ENCODE measurements at places on chromosomes 13 and 19. TPM values are rescaled to one million over a fixed set of nuclear protein-coding genes. Genes with fewer than 3 reads are reported as not detected.

RPL18 gene
- 2,007 TPM for total RNA-seq

RGL3 gene
- not detected for total RNA-seq

ATP8B3 gene
- total RNA-seq, result 1.5 TPM

PEX11G gene
- 4.1 TPM for total RNA-seq

SIGLEC9 gene
- not detected for total RNA-seq

CACNA1A gene
- 0.34 TPM for total RNA-seq

ALOX5AP gene
- not detected for total RNA-seq

RXFP2 gene
- total RNA-seq, result not detected

KLK13 gene
- total RNA-seq, result not detected

SNRPA gene
- total RNA-seq, result 85.2 TPM

ZNF433 gene
- total RNA-seq, result 5.5 TPM

TSKS gene
- total RNA-seq, result not detected

TEX29 gene
- not detected for total RNA-seq

PCDH8 gene
- total RNA-seq, result not detected

DMAC2 gene
- 50.2 TPM for total RNA-seq

LGI4 gene
- total RNA-seq, result not detected

DNA sequence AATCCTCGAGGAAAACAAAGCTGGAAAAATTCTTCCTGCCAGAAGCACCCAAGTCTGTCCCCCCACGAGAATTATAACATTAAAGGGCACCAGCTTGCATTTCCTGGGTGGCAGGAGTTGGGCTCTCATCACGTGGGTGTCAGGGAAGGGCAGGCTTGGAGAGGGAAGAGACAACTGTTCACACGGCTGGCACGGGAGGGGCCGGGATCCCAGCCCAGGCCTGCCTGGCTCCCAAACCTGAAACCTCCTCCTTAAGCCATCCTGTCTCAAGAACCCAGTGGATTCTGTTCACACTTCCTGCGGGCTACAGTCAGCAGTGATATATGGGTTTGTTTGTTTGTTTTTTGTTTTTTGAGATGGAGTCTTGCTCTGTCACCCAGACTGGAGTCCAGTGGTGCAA, 12.2 kb downstream of the GRIK5 start:
- no peak for DNase-seq

GRCh38 chr19:8642561-8642960, 12.1 kb downstream of the NFILZ start:
- DNase-seq, result no peak

DNA sequence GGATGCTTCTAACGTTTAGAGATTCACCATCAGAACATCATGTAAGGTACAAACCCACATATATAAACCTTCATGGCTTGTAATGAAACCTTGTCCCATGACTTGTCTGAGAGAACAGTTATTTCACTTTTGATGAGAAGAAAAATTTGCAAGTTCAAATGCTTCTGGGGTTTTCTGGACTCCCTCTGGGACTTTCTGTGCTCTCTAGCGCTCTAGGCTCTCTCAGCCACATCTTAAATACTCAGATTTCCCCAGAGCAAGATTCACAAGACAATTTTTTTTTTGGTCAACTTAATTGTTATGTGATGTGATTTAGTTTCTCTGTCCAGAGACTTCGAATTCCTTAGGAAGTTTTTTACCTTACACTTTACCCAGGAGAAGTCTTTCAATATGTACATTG, 282.8 kb upstream of the EDNRB start:
- DNase-seq, result no peak

DNA sequence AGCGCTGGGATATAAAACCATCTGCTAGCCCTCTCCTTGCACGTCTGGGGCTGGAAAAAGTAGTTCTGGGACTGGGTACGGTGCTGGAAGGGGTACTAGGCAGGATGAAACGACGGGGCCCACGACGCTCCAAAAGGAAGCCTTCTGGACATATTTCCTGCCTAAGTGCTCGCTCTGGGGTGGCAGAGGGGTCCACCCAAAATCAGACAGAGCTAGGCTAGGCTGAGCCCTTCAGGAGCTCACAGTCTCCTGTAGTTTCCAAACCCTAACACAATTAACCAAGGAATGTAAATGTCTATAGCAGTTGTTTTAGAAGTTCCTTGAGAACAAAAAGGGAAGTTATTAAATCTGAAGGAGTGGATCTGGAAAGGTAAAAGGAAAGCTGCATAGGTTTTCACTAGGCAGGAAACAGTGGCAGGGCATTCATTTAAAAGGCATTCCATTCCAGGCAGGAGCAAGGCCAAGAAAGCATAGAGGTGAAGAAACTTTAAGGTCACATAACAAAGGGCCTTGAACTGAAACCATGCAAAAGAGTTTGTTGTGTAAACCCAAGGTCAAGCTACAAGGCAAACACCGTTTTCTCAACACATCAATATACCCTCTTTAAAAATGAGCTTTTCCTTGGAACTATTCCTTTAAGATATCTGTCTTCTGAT, 634 bp upstream of the DIAPH3 start:
- DNase-seq, result no peak

DNA sequence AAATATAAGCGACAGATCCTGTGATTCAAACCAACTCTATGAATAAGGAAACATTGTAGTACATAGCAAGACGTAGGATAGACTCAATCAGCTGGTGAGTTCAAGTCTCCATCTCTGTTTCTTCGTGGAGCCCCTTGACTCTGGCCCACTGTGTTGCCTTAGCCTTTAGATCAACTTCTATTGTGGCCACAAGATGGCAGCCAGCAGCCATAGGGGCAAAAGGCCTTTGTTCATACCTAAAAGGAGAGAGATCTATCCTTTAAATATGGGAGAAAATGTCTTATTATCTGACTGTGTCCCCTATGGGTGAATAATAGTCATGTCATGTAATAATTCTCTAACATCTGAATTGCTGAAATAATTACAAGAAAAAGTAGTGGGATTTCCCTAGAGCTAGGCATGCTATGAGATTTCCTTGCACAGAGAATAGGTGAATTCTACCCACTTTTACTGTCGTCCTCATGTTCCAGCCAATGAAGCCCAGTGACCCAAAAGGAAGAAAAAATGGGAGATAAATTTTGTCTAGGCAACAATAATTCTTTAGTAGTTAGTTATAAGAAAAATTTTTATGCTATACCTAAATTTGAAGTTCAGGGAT, 129.4 kb downstream of the PCDH20 start:
- DNase-seq, result no peak

GRCh38 chr13:110767476-110767875, 54.0 kb downstream of the ING1 start:
- DNase-seq, result no peak

GRCh38 chr13:80132741-80133601, 208.0 kb downstream of the SPRY2 start:
- DNase-seq, result no peak

DNA sequence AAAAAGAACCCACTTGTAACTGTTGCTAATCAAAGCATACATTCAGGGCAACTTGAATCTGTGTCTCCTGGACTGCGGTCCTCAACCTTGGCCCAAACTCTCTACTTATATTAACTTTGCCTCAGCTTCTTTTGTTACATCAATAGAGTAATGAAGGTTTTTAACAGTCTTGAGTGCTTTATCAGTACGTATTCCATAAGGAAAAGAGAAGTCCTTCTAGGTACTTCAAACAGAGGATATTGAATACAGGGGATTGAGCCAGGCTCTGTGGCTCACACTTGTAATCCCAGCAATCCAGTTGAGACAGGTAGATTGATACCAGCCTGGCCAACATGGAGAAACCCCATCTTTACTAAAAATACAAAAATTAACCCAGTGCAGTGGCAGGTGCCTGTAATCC, 1.2 kb upstream of the EPS15L1 start:
- no peak for DNase-seq

DNA sequence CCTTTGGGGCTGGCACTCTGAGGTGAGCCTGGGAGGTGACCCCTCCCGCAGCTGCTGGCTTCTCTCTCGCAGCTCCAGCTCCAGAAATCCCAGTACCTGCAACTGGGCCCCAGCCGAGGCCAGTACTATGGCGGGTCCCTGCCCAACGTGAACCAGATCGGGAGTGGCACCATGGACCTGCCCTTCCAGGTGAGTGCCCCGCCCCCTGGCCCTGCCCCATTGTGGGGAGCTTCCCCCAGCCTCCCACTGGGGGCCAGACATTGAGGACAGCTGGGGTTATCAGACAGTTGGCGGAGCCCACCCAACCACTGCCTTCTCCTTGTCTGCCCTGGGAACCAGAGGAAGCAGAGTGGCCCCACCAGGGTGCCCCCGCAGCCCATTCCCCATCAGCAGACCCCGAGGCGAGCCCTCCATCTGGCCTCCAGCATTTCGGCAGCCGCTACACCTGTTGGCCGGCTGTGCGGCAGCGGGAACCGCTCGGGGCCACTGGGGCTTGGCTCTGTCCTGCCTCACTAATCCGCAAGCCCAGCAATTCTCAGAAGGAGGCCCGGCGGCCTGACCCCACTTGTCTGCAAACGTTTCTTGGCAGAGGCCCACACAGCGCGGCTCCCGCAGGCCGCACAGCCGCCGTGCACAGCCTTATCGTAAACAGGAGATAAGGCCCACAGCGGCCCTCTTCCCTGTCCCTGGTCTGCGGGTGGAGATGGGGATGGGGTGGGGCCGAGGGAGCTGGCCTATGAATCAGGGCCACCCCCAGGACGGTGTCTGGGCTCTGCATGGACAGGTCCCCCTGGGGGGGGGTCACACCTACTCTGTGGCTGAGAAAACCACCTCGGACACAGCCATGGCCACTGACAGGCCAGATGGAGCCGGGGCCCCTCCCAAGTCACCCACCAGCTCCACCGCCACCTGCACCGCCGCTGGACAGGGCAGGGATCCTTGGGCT, 48.0 kb downstream of the COMP start:
- no peak for DNase-seq

DNA sequence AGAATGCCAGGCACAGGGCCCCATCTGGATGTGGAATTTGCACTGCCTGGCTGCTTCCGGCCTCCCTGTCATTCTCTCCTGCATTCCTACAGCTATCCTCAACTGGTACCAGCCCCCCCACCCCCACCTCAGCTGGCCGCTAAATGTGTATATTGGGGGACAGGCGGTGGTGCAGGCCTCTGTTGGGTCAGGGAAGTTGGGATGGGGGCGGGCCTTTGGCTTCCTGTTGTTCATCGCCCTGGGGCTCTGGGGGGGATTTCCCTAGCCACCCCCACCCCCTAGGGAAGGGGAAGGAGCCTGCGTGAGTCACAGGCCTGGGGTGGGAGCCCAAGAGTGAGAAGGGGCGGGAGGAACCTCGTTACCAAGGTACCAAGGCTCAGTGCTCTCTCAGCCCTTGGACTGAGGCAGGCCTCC, 10.6 kb downstream of the POU2F2 start:
- no peak for DNase-seq

- DNase-seq, result no peak
These were observed 185.2 kb upstream of the SOX1 start for GRCh38 chr13:111881700-111882099.

DNA sequence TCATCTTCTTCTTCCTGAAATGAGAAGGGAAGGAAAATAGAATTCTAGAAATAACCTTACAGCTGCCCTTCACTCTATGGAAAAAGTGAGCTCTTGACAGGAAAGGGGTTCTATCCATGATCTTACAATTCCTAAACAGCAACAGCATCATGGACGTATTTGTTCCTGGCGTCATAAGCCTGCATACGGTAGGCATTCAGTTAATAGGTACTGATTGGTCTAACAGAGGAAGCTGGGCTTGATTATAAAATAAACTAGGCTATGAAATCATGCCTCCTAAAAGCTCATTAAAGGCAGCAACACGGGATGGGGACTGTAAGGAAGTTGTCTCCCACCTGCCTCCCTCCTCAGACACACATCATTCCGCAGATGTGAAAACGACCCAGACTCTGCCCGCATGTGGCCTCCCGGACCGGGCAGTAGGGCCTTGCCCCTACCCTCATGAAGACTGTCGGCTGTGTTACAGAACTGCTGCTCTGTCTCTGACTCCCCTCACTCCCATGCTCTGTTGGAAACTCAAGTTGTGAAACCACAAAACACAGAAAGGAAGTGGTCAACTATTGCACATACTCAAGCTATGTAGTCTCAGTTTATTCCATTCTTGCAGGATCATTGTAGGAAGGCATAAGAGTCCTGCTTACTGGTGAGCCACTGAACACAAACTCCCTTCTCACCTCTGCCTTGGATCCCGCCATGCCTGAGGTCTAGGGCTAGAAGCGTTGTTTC, 129.8 kb downstream of the DLEU7 start:
- no peak for DNase-seq

DNA sequence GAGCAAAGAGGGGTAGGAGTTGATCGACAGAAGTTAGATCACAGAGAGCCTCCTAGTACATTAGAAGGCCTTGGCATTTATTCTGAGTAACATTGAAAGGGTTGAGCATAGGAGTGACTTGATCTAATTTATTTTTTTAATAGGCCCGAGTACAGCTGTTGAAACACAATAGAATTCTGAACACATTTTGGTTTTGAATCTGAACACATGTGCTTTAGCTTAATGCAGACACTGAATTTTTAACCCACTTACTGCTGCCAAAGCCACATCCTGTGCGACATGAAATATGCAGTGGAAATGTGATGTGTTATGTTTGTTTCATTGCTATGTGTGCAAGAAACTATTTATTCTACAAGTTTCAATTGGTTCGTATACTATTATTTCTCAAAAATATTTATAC, 1505.9 kb downstream of the PCDH9 start:
- DNase-seq, result no peak

GRCh38 chr13:110343241-110343865, 36.3 kb downstream of the COL4A2 start:
- no peak for DNase-seq

- DNase-seq, result no peak
These were observed 4.9 kb downstream of the ACP4 start for GRCh38 chr19:50794876-50795663.

DNA sequence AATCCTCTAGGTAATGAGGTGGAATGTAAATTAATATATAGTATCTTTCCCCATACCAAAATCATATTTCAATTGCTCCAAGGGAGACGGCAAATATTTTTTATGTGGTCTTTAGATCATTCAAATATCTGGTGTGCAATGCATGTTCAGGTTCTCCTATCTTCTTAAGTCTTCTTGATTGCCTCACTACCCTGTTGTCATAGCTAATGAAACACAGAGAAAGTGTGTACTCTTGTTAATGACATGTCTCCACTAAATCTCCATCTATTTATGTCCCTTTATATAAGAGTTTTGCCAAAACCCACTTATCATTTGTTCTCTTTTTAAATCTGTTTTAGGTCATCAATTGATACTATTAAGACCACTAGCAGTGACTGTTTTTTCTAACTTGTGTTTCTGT, 6.6 kb downstream of the STARD13 start:
- DNase-seq, result no peak

DNA sequence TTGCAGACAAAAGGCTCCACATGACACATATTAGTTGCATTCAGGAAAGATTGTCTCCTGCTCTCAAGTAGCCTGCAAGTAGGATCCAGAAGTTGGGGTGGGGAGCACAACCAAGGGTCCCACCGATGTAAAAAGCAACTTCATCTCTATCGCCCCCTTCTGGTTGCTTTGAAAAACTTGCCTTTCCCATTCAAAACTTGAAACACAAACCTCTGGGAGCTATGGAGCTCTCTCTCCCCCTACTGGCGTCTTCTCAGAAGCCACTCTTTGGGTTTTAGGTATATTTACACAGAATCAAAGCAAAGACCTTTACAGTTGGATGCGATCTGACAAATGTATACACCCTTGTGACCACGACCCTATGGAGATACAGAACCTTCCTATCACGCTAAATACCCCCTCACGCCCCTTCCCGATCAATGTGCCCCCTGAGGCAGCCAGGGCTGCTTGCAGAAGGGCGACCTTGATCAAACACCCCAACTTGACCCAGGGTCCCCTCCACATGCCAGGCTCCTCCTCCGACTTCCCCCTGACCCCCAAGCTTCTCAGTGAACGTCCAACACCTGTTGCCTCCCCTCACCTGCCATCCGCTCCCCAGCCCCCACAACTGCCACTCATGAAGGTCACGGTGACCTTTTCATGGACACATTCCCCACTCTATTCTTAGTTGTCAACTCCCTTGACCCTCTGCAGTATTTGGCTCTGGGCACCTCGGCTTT, 10.1 kb downstream of the NOSIP start:
- DNase-seq, result peak; percentile 87
